ENCODE measurements at places on chromosomes 5 and 9. TPM values are rescaled to one million over a fixed set of nuclear protein-coding genes. Genes with fewer than 3 reads are reported as not detected.

The PDE6A gene
- total RNA-seq = not detected

The LRRC19 gene
- total RNA-seq = not detected

The LRRTM2 gene
- total RNA-seq = not detected

The HRH2 gene
- 8.0 TPM for total RNA-seq

The SH3PXD2B gene
- 7.2 TPM for total RNA-seq

The OLFM1 gene
- 9.7 TPM for total RNA-seq

The HMCN2 gene
- total RNA-seq = 1.3 TPM

The TAF11L4 gene
- not detected for total RNA-seq

The IL5 gene
- total RNA-seq = not detected

The DDX4 gene
- total RNA-seq = not detected

The RNF224 gene
- total RNA-seq = not detected

The ALDOB gene
- 0.24 TPM for total RNA-seq

The COL27A1 gene
- total RNA-seq = 1.5 TPM

The NINJ1 gene
- 65.5 TPM for total RNA-seq

The IFNA13 gene
- total RNA-seq = not detected

The PRDM9 gene
- not detected for total RNA-seq

The PDLIM4 gene
- 13.4 TPM for total RNA-seq

The PCDHA6 gene
- total RNA-seq = 0.82 TPM

The RIC1 gene
- total RNA-seq = 12.2 TPM

The PCDHA9 gene
- not detected for total RNA-seq
